ENCODE measurements at places on chromosomes 6 and 20.

GRCh38 chr6:150345781-150346180 is 23.0 kb upstream of the IYD start:
- DNase-seq, result no peak

DNA sequence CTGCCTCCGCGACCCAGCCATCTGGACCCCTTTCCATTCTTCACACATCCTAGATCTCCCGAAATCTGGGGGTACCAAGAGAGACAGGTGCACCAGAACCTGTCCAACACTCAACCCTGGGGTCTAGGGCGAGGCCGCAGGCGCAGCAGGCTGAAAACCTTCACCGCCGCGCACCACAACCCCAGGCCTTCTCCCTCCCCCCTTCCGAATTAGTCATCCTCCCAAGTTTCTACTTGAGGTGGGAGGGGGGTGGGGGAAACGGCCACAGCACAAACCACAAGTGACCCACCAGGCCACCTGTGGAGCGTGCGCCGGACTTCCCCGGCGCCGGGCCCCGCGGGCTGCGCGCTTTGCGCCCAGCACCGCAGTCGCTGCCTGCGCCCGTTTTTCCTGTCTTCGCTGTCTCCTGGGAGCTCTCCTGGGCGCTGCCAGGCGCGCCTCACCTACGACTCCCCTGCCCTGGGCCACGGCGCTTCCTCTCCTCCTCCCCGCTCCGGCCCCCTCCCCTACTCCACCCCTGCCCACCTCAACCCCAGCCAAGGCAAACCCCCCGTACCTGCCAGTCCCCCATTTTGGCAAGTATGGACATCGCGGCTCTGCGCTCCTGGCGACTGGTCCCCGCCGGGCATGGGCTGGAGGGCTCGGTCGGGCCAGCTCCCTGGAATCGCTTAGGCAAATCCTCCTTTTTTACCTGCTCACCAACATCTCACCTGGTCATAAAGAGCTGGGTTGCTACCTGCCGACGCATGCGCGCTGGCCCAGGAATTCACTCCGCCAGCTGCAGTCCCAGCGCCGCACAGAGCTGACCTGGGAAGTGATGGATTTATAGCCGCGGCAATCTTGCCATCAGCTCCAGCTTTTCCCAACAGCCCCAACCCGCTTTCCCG is 4.2 kb upstream of the TFAP2A start:
- no peak for DNase-seq

GRCh38 chr6:26554697-26555504 is 16.7 kb downstream of the HMGN4 start:
- no peak for DNase-seq

- peak; percentile 69 for DNase-seq
Measured at GRCh38 chr20:62875419-62876361, 14.1 kb upstream of the TCFL5 start.

GRCh38 chr6:149963212-149963461 is 606 bp upstream of the ULBP1 start:
- no peak for DNase-seq

GRCh38 chr6:107244082-107244741 is 128.9 kb upstream of the BEND3 start:
- no peak for DNase-seq

- no peak for DNase-seq
Measured at GRCh38 chr6:107660839-107661238, 163.3 kb downstream of the SCML4 start.

DNA sequence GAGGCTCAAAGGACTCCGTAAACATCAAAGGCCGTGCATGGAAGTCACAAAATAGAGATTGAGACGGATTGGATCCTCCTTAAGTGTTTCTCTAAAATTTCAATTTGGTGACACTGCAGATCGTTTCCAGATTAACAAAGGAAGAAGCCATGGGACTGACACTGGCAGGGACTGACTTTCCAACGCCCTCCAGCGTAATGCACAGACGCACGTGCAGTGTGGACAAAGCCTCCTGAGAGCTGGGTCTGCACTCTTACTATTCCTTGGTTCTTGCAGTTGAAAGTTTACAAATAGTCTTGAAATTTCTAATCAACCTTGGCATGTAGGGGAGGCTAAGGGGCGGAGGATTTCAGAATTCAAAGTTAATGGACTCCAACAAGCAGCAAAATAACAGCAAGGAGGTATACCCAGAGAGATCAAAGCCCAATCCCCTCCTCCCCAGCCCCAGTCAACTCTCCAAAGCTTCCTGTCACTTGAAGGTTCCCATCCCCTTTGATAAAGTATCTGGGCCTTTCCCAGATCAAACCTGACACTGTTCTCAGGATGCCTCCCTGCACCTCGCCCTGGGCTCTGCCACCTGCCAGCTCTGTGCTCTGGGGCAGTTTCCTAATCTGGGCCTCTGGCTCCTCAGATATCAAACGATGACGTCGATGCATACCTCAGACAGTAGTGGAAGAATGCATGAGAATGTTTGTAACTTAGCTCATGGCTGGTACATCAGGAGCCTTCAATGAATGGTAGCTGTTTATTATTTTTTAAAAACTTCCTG is 106.5 kb upstream of the TRAF3IP2 start:
- no peak for DNase-seq

DNA sequence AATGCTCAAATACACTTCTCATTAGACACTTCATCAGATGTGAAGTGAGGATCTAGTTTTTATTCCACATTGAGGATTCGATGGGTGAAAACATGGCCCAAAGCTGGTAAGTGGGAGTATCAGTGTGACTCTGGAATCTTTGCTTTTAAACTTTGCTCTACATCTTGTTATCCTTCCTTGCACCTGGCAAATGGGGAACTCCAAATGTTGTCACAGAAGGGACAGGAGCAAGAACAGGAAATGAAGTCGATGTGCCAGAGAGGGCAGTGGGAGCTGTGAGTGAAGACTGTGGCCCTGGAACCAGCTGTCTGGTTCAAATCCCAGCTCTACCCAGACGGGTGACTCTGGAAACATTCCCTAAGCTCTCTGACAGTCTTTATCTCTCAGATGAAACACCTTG is 86.7 kb upstream of the AGPAT4 start:
- no peak for DNase-seq

GRCh38 chr20:57890202-57890800 is 180.5 kb upstream of the PMEPA1 start:
- no peak for DNase-seq

DNA sequence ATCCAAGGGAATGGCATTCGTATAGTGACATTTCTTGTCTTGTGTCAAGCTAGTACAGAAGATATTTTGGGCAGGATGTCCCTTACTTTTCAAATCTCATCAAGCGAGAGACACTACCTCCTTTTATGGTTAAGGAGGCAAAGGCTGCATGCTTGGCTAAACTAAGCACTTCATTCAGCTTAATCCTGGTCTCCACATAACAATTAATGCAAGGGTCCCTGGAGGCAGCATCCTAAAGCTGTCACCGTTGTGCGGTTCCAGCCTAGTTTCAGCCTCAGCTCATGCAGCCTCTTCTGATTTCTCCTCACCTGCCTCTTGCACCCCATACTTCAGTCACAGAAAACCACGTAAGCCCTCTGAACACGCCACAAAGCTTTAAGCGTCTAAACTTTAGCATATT is 67.1 kb upstream of the SLC22A23 start:
- DNase-seq, result no peak

- no peak for DNase-seq
Measured at GRCh38 chr6:134997133-134997995, 47.5 kb upstream of the ALDH8A1 start.

GRCh38 chr6:30884521-30885480 is 482 bp downstream of the DDR1 start:
- peak; percentile 39 for DNase-seq

DNA sequence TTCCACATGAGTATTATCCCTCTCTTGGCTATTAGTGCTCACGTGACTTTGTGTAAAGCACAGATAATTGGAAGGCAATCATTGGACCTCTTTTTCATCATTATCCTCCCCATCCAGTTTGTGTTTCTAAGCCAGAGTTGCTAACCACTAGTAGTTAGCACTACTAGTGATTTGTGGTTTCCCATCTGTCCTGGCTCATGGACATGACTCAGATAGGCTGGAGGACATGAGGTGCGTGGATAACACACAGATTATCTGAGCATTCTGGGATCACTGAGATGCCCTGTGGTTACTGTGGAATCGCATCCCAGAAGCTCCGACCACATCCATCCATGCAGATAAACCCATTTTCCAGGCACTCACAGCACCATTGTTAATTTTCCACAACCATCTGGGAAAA is 123.8 kb upstream of the NAA20 start:
- DNase-seq, result no peak

GRCh38 chr6:35258336-35258735 is 1.2 kb upstream of the ZNF76 start:
- DNase-seq, result no peak

GRCh38 chr6:99605911-99606655 is 550 bp upstream of the PRDM13 start:
- DNase-seq, result no peak
